ENCODE measurements at places on chromosomes 5 and 9.

- no peaks in the 10 kb centered on the region for H3K36me3 ChIP-seq
- H3K4me3 ChIP-seq, result no peak overlapping the region
- no peak for DNase-seq
- no peak overlapping the region for H3K27ac ChIP-seq
Measured at GRCh38 chr9:15403155-15403554, 19.5 kb upstream of the SNAPC3 start.

DNA sequence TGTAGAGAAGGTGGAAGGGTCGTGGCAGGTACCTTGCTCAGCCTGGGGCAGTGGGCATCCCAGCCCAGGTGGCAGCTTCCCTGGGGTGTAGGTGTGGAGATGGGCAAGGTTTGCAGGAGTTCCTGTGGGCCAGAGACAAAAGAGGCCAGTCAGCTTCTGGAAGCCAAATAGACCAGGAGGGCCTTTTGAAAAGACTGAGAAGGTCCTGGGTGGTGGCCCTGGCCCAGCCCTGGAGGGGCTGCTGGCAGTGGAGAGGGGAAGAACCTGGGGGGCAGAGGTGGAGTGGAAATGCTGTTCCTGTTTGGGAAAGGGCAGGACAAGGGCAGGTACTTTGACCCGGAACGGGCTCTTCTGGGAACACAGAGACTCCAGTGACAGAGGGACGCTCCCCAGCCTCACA, 7.0 kb upstream of the IL3 start:
- no peaks in the 10 kb centered on the region for H3K27me3 ChIP-seq
- no peak overlapping the region for H3K27ac ChIP-seq
- no peaks in the 10 kb centered on the region for H3K4me1 ChIP-seq
- no peak overlapping the region for H3K4me3 ChIP-seq

GRCh38 chr5:144484124-144484897, 313.6 kb downstream of the KCTD16 start:
- no peaks in the 10 kb centered on the region for H3K4me1 ChIP-seq
- H3K36me3 ChIP-seq, result no peaks in the 10 kb centered on the region

DNA sequence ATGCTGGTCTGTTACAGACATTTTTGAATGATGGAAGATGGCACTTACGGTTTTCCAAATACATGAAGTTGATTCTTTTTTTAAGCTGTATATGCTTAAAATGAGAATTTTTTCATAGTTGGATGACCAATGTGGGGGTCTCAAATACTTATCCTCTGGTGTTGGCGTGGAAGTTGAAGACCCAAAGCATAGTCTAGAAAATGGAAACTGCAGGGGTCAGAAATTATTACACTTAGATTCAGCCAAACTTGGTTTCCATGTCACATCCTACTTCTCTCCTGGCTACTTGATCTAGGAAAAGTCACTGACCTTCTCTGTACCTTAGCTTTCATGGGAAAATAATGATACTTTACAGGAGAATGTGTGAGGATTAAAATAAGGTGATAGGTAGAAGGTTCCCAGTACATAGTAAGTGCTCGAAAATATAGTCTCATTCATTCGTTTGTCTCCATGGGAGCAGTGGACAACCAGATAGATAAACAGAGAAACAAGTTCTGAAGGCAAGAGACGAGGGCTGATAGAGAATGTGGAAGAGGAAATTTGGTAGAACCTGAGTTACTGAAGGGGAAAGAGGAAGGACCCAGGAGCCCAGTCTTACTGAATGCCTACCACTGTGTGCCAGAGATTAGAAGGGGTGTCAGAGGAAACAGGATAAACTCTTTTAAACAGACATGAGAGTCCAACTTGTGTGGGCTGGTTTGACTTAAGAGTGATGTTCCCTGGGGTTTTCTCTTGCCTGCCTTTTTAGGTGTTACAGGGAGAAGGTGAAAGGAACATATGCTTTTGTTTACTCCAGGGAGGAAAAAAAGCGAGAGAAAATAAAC, 560.3 kb upstream of the KLF4 start:
- no peaks in the 10 kb centered on the region for H3K36me3 ChIP-seq
- no peak overlapping the region for H3K4me3 ChIP-seq
- H3K4me1 ChIP-seq, result peaks cover 38% of the 10 kb centered on the region
- H3K27ac ChIP-seq, result no peak overlapping the region
- no peaks in the 10 kb centered on the region for H3K27me3 ChIP-seq

DNA sequence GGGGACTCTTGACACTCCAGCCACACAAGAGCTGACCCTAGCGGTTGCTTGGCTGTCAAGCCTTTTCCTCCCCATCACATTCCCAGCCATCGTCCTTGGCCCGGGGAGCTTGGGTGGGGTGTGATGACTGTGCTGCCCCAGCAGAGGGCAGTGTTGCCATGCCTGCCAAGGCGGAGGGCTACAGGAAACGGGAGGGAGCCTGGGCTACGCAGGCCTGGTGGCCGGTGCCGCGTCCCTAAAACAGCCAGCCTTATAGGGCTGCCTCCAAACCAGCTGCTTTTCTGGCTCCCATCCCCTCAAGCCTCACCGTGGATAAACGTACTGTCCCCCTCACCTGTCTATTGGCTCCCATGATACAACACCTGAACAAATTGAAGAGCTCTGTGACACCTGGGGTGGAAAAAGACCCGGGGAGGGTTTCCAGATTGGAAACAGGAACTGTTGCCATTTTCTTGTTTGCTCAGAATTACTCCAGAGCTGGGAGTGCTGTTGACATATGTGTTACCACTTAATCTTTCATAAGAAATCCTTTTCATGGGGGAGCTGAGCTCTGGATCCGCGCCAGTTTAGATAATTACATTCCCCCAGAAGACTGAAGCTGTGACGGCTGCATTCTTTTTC, 72.8 kb upstream of the ASTN2 start:
- no peak overlapping the region for H3K27ac ChIP-seq
- H3K36me3 ChIP-seq, result no peaks in the 10 kb centered on the region
- H3K4me1 ChIP-seq, result no peaks in the 10 kb centered on the region

DNA sequence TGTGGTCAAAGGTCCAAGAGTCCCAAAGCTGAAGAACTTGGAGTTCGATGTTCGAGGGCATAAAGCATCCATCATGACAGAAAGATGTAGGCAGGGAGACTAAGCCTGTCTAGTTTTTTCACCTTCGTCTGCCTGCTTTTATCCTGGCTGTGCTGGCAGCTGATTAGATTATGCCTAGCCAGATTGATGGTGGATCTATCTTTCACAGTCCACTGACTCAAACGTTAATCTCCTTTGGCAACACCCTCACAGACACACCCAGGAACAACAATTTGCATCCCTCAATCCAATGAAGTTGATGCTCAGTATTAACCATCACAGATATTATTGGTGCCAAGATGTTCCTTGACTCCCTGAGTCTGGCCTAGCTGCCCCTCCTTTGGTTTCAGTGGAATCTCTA, 530.8 kb upstream of the CLINT1 start:
- no peak overlapping the region for H3K4me3 ChIP-seq
- H3K27ac ChIP-seq, result no peak overlapping the region
- no peaks in the 10 kb centered on the region for H3K36me3 ChIP-seq
- no peaks in the 10 kb centered on the region for H3K27me3 ChIP-seq
- no peak for DNase-seq

GRCh38 chr5:107294211-107294550, 376.6 kb downstream of the EFNA5 start:
- no peak overlapping the region for H3K27ac ChIP-seq
- peaks cover 13% of the 10 kb centered on the region for H3K4me1 ChIP-seq
- H3K36me3 ChIP-seq, result no peaks in the 10 kb centered on the region
- H3K4me3 ChIP-seq, result no peak overlapping the region
- no peaks in the 10 kb centered on the region for H3K27me3 ChIP-seq

- no peaks in the 10 kb centered on the region for H3K36me3 ChIP-seq
- H3K27me3 ChIP-seq, result no peaks in the 10 kb centered on the region
- DNase-seq, result no peak
- H3K27ac ChIP-seq, result no peak overlapping the region
- H3K4me3 ChIP-seq, result no peak overlapping the region
- H3K4me1 ChIP-seq, result no peaks in the 10 kb centered on the region
Measured at GRCh38 chr5:87229780-87230179, 37.9 kb upstream of the RASA1 start.

DNA sequence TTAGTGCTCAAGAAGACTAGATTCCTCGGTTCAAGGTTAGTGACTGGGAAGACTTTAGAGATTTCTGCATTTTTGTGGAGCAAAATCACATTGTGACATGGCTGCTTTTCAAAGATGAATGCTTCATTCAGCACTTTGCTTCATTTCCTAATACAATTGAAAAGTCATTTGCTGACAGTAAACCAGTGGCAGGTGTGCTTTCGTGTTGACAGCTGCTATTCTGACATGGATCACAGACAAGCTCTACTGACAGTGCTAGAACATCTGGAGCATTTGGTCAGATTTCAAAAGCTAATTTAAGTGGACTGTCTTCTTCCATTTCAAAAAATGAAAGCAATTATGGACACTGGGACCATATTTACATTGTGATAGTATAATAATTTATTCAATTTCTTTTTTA, 1060.1 kb downstream of the PTPRD start:
- H3K4me3 ChIP-seq, result no peak overlapping the region
- DNase-seq, result no peak
- H3K4me1 ChIP-seq, result no peaks in the 10 kb centered on the region
- H3K36me3 ChIP-seq, result no peaks in the 10 kb centered on the region
- H3K27me3 ChIP-seq, result no peaks in the 10 kb centered on the region

GRCh38 chr9:14869671-14870070, 40.6 kb downstream of the FREM1 start:
- H3K27me3 ChIP-seq, result no peaks in the 10 kb centered on the region
- no peaks in the 10 kb centered on the region for H3K4me1 ChIP-seq
- DNase-seq, result no peak
- H3K4me3 ChIP-seq, result no peak overlapping the region
- H3K27ac ChIP-seq, result peak overlapping the region; percentile 49

DNA sequence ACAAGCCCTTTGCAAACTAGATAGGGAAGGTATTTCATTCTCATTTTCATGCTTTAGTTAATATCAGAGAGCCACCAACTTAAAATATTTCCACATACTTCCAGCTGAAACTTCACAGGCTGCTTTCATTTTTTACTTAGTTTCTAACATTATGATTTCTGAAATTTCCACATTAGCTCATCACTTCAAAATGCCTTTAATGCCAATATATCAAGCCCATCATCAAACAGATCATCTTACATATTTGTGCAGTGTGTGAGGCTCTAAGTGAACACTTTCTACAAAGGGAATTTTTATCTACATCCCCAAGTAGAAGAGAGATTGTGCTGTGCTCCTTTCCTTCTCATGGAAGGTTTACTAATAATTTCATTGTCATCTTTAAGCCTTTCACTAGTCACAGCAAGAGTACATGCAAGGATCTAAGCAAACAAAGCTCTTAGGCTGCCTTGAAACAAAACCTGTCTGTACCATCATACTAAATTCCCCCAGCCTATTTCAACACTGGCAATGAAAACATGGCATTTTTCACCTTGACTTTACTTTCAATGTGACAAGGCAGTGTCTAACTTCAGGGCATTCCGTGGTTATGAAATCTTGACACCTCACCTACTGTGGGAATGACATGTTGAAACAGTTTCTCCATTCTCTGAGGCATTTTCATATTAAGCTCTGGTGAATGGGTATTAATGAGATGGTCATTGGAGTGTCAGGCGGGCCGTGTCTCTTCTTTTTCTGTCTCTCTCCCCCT, 45.4 kb downstream of the PPP2R2B start:
- peaks cover 2% of the 10 kb centered on the region for H3K4me1 ChIP-seq
- no peaks in the 10 kb centered on the region for H3K36me3 ChIP-seq
- H3K4me3 ChIP-seq, result no peak overlapping the region

GRCh38 chr9:115357821-115358220, 239.9 kb upstream of the TNC start:
- no peak overlapping the region for H3K27ac ChIP-seq
- DNase-seq, result no peak

DNA sequence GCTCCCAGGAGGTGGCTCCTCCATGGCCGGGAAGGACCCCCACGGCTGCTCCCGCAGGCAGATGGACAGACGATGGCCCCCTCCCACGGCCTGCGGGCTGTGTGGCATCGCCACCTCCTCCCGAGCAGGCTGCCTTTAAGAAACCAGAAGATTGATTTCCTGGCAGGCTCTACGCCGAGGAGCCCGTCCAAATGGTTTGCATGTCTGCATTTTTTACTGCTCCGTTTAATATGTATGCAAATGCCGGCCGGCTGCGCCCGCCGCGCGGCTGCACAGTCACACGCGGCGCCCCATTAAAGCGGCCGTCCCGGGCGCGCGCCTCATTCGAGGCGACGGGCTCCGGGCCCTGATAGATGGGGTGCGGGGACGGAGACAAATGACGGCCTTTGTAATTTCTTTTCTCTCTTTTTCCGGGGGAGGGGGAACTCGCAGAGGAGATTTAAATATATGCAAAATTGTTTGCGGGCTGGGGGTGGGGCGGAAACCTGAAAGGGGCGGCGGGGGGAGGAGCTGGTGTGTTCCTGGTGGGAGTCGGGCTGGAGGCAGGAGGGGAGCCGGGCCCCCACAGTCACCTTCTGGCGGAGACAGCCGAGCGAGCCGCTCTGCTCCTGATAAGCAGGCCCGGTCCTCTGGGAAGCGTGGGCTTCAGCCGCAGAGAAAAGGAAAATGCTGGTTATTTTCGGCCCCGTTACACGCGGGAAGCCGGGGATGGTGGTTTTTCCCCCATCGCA, 158.7 kb upstream of the IER5L start:
- no peaks in the 10 kb centered on the region for H3K27me3 ChIP-seq
- H3K4me1 ChIP-seq, result peaks cover 40% of the 10 kb centered on the region
- DNase-seq, result no peak
- peak overlapping the region; percentile 88 for H3K27ac ChIP-seq

DNA sequence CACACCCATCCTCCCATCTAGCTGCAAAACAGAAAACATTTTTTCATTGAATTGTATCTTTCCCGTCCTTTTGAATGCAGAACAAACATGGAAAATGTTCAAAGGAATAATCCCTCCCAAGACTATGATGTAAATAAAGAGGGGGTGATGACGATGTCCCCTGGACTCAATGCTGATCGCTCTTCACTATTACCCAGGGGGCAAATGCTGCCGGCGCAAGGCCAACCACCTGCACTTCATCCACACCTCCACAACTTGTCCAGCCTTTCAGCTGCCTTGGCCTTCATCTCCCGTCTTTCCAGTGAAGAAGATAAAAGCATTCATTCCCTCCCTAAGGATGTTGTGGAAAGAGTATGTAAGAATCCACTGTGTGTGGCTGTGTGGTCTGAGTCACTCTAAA, 240.3 kb downstream of the AGTPBP1 start:
- H3K27ac ChIP-seq, result no peak overlapping the region
- H3K27me3 ChIP-seq, result no peaks in the 10 kb centered on the region
- no peaks in the 10 kb centered on the region for H3K4me1 ChIP-seq
- H3K4me3 ChIP-seq, result no peak overlapping the region
- no peaks in the 10 kb centered on the region for H3K36me3 ChIP-seq
- DNase-seq, result no peak

DNA sequence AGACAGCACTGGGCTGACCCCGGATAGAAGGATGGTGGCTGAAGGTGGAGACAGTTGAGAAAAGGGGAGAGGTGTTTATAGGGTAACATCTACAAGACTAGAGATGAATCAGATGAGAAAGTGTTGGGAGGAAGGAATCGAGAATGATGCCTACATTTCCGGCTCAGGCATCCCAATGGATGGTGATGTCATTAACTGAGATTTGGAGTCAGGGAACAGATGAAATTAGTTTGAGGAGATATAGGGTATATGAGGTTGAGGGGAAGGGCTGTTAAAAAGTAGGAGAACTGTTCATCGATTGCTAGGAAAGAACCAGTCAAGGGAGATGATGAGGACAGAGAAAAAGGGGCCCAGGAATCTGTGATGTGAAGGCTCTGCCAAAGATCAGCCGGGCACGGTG, 24.7 kb upstream of the IQGAP2 start:
- no peak overlapping the region for H3K4me3 ChIP-seq
- no peak for DNase-seq
- no peaks in the 10 kb centered on the region for H3K4me1 ChIP-seq
